GM04503 (cell line): ENCODE measurements at places on chromosomes 2 and 18.

GRCh38 chr2:10654069-10654468 lies 35.7 kb downstream of the NOL10 start:
- DNase-seq: no peak

GRCh38 chr2:133581010-133581760 lies 12.9 kb upstream of the NCKAP5 start:
- DNase-seq: no peak

DNA sequence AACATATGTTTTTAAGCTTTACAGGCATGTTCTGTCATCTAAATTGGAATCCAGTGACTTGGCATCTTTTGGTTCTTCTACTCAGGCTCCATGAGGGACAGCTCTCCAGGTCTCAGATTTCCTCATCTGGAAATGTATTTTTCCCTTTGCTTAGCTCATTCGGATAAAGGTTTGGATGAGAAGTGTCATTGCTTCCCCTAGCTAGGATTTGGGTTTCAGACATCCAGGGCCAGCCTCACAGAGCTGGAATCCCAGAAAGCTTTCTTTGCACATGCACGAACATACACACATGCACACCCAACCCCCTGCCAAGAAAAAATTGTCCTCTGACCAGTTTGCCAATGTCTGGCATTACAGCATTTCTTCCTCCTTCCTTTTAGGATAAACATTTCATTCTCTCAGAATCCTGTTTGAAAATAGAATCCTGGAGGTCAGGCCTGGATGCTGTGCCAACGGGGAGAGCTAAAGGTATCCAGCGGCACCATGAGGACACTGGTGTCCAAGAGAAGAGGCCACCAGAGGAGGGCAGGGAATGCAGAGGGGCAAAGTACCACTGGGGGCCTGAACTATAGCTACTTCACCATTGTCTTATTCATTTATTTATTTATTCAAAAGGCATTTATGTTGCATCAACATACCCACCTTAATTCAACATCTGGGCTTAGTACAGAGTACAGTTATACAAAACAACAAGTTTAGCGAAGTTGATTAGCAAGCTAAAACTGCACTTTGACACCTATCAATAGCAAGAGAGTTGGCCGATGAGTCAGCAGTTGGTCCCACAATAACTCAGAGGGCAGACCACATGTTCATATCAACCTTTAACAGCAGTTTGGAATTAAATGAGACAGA lies 97.9 kb upstream of the ATL2 start:
- no peak for DNase-seq

DNA sequence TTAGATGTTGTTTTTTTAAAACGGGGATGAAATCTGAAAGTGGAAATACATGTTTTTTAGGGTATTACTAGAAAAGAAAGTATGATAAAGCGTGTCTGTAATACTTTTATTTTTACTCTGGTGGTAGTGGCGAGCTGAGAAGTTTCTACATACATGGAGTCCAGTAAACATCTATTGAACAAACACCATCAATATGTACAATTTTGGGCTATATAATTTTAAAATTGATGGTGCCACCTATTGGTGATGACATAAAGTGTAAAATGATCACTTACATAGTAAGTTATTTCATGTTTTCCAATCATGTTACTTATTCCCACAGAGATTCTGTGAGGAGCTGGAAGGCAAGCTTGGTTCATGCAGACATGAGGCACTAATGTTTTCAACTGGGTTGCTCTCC lies 31.5 kb upstream of the NFE2L2 start:
- no peak for DNase-seq

GRCh38 chr18:32906506-32907310 lies 133.9 kb upstream of the KLHL14 start:
- no peak for DNase-seq

DNA sequence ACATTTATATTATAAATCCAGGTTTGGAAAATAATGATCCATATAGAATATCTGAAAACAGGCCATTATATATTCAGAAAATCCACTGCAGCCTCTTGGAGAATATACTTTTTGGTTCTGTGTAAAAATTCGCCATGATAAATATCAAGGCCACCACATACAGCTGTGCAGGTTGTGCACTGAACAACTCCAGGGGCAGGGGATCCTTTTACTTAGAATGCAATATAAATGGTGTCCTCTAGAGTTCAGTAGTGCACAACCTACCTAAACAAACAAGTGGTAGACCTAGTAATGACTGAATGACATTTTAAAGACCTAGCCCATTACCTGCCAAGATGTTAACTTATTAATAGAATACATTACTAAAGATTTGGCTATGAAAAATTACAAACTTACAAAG lies 22.4 kb downstream of the MOGAT1 start:
- DNase-seq: no peak

- DNase-seq: peak; percentile 3
These were observed 307.1 kb downstream of the GRB14 start for GRCh38 chr2:164314148-164314547.

DNA sequence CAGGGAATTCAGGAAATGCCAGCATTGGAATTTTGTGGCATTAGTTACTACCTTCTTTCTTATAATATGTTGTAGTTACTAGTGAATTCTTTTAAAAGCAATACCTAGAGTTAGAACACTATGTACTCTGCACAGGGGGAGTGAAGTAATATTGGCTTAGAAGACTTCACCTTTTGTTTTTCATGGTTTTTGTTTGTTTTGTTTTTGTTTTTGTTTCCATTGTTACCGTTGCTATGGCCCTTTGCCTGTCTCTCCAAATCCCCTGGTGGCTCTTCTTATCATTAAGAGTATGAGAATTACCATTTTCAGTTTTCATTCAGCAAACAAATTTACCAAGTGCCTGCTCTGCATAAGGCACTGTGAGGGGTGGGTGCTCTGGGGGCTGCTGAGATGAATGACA lies 160.1 kb downstream of the HAUS1 start:
- DNase-seq: no peak

- DNase-seq: no peak
These were observed 69.5 kb upstream of the SPTBN1 start for GRCh38 chr2:54386585-54386984.

GRCh38 chr2:142940606-142941223 lies 63.3 kb downstream of the KYNU start:
- no peak for DNase-seq

GRCh38 chr18:8695932-8696517 lies 9.3 kb upstream of the MTCL1 start:
- DNase-seq: no peak

DNA sequence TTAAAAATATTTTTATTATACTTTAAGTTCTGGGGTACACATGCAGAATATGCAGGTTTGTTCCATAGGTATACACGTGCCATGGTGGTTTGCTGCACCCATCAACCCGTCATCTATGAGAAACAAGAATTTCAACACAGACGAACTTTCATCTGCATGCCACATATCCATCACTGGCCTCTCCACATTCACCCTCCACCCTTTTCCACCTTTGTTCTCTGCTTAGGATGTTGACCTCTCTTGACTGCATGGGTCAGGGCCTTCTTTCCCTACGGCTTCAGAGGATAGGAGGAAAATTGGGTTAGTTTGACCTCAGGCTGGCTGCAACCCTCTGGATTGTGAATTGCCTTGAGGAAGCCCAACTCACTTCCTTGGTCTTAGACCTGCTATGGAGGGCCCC lies 260.9 kb downstream of the MREG start:
- no peak for DNase-seq

DNA sequence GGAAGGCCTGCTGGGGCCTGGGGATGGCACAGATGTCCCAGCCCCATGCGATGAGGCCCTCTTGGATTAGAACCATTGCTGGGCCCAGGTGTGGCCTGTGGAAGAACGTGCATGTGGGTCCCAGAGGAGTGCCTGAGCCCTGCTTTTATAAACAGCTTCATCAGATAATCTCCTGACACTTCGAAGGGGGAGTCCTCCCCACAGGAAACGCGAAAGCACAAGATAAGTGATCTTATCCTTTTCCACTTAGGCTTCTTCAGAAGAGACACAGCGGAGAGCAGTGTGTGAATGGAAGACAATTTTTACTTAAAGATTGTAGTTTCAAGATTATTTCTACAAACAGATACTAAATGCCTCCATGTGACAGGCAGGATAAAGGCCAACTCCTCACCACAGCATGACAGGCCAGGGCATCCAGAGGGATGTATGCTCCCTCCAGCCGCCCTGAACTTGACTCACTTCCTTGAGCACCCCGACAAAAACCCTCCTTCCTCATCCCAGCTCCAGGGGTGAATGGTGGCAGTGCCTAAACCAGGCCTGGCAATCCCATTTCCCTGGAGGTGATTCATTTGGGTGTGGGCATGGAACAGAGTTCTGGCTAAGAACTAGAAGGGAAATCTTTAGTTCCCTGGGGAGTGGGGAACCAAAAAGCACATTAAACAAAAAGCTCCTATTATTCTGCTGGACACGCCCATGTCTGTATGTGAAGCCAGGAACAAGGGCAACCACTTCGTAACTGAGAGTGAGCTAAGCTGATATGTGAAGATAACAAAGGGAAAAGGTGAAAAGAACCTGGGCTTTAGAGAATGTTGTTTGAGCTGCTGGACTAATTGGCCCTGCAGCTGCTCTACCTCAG lies 56.2 kb upstream of the TMEM163 start:
- no peak for DNase-seq

GRCh38 chr2:180949896-180950295 lies 30.5 kb upstream of the UBE2E3 start:
- no peak for DNase-seq

DNA sequence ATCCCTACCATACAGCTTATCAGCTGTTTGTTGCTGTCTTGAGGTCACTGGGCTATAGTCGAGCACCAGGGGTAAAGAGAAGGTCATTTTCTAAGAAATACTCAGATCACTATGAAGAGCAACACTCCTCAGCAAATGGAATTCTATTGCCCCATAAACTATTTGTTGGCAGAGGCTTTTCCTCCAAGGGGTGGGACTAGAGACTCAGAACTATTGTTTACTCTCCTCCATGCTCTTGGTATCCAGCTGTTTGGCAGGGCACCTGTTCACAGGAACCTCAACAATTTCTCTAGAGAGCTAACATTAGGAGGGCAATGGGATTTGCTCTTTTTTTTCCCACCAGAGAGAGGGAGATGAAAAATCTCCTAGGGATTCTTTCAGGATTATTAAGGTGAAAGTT lies 249.1 kb upstream of the SPRED2 start:
- no peak for DNase-seq

- DNase-seq: no peak
These were observed 252.2 kb upstream of the SPHKAP start for GRCh38 chr2:228433721-228434120.

- no peak for DNase-seq
These were observed 248.8 kb upstream of the CTAGE1 start for GRCh38 chr18:22666411-22666940.

DNA sequence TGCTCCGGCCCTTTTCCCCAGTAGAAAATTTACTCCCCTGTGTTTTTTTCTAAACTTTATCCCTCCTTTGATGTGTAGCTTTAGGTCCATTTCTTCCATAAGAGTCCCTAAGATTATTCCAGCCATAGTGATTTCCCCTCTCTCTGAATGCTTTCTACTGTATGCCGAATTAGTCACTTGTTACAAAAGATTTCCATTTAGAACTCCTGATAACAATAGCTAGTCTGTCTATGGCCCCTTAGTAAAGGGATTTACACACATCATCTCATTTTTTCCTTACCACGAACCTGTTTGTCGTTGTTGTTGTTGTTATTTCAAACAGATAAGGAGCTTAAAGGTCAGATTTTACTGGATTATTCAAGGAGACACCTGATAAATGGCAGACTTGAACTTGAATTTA lies 256.1 kb downstream of the PAX3 start:
- no peak for DNase-seq

DNA sequence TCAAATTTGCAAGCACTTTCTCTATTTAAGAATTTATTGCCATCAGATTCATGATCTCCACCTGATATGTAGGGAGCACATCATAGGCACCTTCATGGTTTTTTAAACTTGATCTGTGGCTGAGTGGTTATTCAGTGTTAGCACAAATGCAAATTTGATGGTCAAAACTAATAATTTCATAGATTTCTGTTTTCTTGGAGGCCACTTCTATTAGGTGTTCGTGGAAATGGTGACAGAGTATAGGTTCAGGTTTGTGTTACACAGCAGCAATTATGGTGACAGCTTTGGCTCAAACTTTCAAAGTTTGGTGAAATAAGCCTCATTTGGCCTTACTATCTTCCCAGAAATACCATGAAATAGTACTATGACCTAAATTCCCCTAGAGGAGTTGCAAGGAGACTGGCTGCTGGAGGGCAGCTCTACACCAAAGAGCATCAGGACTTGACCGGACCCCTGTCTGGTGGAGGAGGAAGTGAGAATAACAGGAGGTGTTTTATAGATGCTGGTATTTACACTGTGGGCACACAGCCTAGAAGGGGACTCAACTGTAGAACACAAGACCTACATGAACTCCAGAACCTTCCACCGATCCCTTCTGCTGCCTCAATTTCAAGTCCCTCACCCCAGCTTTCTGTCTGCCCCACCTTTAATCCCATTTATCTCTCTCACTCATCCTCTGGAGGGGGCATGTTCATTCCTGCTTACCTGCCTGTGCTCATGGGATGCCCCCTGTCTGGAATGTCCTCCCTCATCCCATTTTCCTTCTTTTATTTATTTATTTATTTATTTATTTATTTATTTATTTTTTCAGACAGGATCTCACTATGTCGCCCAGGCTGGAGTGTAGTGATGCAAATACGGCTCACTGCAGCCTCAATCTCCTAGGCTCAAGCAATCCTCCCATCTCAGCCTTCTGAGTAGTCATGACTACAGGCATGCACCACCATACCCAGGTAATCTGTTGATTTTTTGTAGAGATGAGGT lies 132.9 kb upstream of the SIX2 start:
- DNase-seq: no peak

DNA sequence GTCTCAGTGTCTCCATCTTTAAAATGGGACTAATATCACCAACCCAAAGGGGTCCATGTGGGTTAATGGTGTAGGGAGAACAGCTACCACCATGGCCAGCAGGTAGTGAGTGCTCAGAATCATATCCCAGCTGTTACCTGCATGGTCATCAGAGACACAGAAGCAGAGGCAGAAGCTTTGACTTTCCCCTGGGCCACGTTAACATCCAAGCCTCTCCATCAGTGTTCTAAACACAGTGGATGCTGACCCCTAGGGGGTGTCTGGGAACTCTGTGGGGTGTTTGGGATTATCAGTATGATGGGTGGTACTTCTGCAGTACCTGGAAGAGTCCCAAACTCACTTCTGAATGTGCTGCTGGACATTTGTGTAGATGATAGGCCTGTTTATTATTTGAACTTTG lies 93.6 kb downstream of the GYPC start:
- no peak for DNase-seq

GRCh38 chr2:85866165-85866659 lies 22.6 kb downstream of the ST3GAL5 start:
- DNase-seq: no peak

DNA sequence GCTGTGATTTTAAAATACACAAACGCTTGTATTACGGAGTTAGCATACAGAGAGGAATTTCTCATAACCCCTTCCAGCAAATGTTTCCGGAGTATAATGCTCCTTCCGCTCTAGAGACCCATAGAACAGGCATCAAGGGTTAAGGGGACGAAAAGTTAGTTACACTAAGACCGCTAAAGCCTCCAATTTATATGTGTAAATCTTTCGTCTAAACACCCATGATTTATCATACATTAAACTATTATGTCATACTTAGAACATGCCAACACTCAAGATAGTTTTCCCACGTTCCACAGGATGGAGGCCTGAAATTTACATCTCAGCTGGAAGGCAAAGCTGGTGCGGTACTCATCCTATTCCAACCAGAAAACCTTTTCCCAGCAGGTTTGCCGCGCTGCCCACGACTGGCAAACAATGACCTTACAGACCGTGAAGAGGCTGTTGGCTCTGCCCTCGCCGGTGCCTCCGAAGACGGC lies 650 bp downstream of the ORMDL1 start:
- no peak for DNase-seq
